Left renal cortex interstitium (tissue), 4 donors: ENCODE measurements at places on chromosomes 7 and 10. TPM values are rescaled to one million over a fixed set of nuclear protein-coding genes. Genes with fewer than 3 reads are reported as not detected.

Gene KRIT1
- polyA plus RNA-seq, result 41.7 TPM

- no peak for DNase-seq
Observed at GRCh38 chr10:18155321-18155720, 15.1 kb downstream of the CACNB2 start.

GRCh38 chr7:128910569-128910945 is at the start of gene KCP:
KCP (minus strand) TSS chr7:128910709; CDS start chr7:128910676, 33 bp downstream.
- no peak for DNase-seq

GRCh38 chr10:11106621-11107374 is 89.1 kb downstream of the CELF2 start:
- DNase-seq, result no peak

DNA sequence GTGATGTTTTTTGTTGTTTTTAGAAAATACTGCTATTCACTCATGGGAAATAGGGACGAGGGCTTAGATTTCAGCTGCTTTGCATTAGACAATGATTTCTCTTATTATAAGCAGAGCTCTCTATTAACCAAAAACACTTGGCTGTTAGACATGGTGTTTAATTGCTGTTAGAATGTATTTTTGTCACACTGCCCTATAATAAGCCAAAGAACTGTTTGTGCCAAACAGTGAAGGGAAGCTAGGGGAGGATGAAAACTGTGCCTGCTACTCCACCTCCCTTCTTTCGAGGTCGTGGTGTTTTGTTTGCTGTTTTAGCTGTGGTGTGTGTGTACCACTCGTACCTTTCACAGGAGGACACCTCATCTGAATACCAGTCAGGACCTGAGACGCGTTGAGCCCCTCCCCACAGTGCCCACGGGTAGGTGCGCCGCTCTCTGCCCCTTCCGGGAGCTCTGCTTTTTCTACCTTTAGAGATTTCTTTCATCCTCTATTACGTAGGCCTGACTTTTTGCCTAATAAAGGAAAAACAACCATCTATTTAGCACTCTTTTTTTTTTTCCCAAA is 57.9 kb downstream of the CUX1 start:
- no peak for DNase-seq

- no peak for DNase-seq
Observed at GRCh38 chr7:43872406-43873110, 3.2 kb upstream of the MRPS24 start.

Gene DDC
- polyA plus RNA-seq, result 88.1 TPM

Gene GPR158
- 0.27 TPM for polyA plus RNA-seq

DNA sequence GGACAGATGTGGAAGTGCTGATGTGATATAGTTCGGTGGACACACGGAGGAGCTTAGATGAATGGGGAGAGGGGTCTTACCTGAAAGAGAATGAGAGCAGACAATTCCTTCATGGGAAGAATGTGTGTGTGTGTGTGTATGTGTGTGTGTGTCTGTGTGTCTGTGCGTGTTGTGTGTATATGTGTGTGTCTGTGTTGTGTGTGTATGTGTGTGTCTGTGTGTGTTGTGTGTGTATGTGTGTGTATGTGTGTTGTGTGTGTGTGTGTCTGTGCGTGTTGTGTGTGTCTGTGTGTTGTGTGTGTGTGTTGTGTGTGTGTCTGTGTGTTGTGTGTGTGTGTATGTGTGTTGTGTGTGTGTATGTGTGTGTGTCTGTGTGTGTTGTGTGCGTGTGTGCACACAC is 104.2 kb downstream of the FAM204A start:
- no peak for DNase-seq

DNA sequence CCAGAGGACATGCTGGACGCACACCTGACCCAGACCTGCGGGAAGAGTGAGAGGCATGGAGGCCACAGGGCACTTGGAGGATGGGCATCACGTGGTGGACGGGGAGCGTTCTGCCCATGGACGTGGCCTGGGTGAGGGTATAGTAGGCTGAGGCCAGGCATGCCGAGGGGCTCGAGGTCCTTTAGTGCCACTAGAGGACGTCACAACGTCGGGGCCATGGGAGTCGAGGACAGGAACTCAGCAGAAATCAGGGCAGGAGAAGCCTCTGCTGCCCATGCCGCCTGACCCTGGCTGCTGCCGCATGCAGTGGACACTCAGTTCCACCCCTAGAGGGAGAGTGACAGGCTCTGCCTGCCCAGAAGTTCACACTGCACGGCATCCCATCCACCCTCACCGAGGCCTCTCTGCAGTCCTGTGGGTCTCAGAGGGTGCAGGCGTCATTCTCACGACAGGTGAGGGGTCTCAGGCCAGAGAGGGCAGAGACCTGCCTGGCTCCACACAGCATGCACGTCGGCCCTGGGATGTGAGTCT is 198.7 kb downstream of the ADARB2 start:
- no peak for DNase-seq

Gene NME8
- not detected for polyA plus RNA-seq

DNA sequence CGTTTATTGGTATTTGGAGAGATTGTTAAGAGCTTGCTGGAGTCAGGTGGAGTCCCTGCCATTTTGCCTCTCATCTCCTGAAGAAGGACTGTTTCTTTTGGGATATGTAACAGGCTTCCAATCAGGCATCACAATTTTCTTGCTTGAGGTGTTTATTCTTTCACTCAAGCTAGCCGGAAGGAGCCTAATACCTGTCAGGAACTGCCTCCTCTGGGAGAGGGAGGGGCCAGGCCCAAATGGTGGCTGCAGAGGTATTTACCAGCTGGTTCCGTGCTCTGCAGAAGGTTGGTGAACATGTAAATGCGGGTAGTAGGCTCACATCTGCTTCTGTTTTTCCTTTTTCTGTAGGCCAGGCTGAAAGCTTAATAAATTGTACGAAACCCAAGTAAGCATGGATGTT is 114.0 kb downstream of the TCF7L2 start:
- DNase-seq, result no peak

- no peak for DNase-seq
Observed at GRCh38 chr10:97444212-97444611, 1.6 kb downstream of the EXOSC1 start.

GRCh38 chr7:24572393-24572996 is 757 bp upstream of the PALS2 start:
- no peak for DNase-seq

DNA sequence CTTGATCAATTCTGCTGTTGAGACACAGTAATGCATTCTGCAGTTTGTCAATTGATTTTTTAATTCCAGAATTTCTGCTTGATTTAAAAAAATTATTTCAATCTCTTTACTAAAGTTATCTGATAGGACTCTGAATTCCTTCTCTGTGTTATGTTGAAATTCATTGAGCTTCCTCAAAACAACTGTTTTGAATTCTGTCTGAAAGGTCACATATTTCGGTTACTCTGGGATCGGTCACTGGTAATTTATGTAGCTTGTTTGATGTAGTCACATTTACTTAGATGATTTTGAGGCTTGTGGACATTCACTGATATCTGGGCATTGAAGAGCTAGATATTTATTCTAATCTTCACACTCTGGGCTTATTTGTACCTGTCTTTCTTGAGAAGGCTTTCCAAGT is 67.2 kb upstream of the NME8 start:
- no peak for DNase-seq

- peak; percentile 68 for DNase-seq
Observed at GRCh38 chr10:100025576-100025975, 15.8 kb upstream of the DNMBP start.
